Upper lobe of left lung (tissue), 6 donors: ENCODE measurements at places on chromosomes 6 and 20.
A peak's percentile ranks its signal among the peaks of the same experiment; 100 is the strongest.

- no peaks in the 10 kb centered on the region for H3K36me3 ChIP-seq
- H3K4me1 ChIP-seq, result no peaks in the 10 kb centered on the region
- DNase-seq, result no peak
Observed at GRCh38 chr6:168724033-168724432, 283.0 kb downstream of the SMOC2 start.

- no peaks in the 10 kb centered on the region for H3K4me1 ChIP-seq
- DNase-seq, result no peak
- H3K27ac ChIP-seq, result no peak overlapping the region
- no peaks in the 10 kb centered on the region for H3K27me3 ChIP-seq
- no peaks in the 10 kb centered on the region for H3K36me3 ChIP-seq
Observed at GRCh38 chr6:82038631-82039030, 208.9 kb downstream of the IBTK start.

- peak overlapping the region; percentile 60 for H3K27ac ChIP-seq
- peaks cover 8% of the 10 kb centered on the region for H3K4me1 ChIP-seq
- no peaks in the 10 kb centered on the region for H3K27me3 ChIP-seq
- peak overlapping the region; percentile 4 for H3K4me3 ChIP-seq
- no peaks in the 10 kb centered on the region for H3K36me3 ChIP-seq
- peak; percentile 57 for DNase-seq
Observed at GRCh38 chr6:79544939-79545450, 7.8 kb upstream of the LCA5 start.

- H3K4me1 ChIP-seq, result no peaks in the 10 kb centered on the region
- H3K27ac ChIP-seq, result no peak overlapping the region
- H3K4me3 ChIP-seq, result no peak overlapping the region
- H3K36me3 ChIP-seq, result no peaks in the 10 kb centered on the region
- H3K27me3 ChIP-seq, result no peaks in the 10 kb centered on the region
- DNase-seq, result no peak
Observed at GRCh38 chr6:87762116-87762515, 60.1 kb upstream of the AKIRIN2 start.

DNA sequence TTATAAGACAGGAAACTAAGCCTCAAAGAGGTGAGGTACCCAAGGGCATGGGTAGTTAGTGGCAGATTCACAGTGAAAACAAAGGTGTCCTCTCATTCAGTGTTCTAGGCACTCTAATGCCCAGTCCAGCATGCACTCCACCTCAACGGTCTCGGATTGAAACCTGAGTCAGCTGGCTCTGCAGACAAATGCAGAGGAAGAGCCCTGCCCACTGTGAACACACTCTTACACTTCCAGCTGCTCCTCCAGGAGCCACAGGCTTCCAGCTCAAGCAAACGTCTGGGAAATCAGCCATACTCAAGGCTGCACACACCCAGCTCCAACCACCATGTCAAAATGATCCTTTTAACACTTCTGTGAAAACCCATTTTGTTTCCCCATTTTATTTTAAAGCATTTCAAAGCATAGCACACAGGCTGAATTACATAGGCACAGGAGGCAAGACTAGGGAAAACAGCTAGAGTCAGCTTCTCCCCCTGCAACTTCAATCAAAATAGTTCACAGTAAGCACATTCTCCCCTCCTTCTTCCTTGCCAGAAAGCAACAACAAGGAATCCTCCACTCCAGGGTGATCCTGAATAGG is 3.0 kb upstream of the IL17A start:
- no peak overlapping the region for H3K4me3 ChIP-seq
- DNase-seq, result no peak
- H3K27me3 ChIP-seq, result no peaks in the 10 kb centered on the region
- no peak overlapping the region for H3K27ac ChIP-seq
- H3K36me3 ChIP-seq, result no peaks in the 10 kb centered on the region
- no peaks in the 10 kb centered on the region for H3K4me1 ChIP-seq

DNA sequence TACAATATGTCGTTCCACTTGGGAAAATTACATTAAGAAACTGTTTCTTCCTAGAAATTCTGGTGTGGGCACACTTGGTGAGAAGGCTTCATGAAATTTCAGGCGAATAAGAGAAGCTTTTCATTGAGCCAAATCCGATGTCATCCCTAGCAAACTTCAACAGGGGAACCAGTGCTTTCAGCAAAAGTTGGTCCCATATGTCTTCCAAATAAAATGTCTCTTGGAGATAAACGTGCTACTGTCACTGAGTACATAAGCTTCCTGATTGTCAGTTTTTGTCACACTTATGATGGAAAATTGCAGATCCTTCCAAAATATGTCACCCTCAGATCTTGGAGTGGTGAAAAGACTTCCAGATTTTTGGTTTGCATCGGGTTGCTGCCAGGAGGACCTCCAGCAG is 31.1 kb upstream of the SLC35A1 start:
- no peaks in the 10 kb centered on the region for H3K36me3 ChIP-seq
- H3K27me3 ChIP-seq, result no peaks in the 10 kb centered on the region
- DNase-seq, result no peak
- no peaks in the 10 kb centered on the region for H3K4me1 ChIP-seq
- no peak overlapping the region for H3K27ac ChIP-seq

DNA sequence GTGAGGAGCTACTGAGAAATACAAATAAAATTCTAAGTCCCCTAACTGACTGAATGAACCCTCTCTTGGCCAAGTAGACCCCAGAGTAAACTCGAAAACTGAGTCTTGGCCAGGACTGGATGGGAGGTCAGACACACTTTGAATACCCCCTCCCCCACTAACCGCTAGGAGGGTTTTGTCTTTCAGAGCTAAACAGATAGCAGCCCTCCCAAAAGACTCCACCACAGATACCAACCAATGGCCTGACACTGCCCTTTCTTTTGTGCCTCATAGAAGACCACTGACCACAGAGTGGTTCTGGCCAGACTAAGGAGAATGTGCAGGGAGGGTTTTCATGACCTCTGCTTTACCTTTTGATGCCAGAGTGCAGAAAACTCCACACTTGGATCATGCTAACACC is 42.1 kb downstream of the SPACA1 start:
- H3K27me3 ChIP-seq, result no peaks in the 10 kb centered on the region
- no peaks in the 10 kb centered on the region for H3K36me3 ChIP-seq
- H3K4me3 ChIP-seq, result no peak overlapping the region
- no peaks in the 10 kb centered on the region for H3K4me1 ChIP-seq

DNA sequence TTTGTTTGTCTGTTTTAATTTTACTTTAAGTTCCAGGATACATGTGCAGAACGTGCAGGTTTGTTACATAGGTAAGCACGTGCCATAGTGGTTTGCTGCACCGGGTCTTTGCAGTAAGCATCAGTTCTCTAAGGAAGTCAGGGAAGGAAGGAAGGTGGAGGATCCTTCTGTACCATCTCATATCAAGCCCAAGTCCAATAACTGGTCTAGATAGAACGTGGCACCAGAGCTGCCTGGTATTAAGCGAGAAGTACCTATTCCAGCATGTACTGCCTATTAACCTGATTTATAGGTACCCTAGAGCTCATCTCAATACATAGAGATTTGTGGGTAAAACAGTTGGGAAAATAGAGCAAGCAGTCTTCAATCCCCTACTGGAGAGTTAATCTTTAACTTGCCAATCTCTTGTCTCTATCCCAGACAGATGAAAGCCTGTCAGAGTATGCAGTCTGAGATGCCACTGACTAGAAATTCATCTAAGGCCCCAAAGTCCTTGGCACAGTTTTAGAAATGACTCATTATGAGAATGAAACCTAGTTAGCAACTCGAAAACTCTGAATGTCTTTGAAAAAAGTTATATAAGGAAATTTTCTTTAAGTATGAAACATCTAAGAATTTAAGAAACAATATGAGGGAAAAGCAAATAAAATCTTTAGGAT is 144.9 kb downstream of the TFAP2A start:
- H3K27ac ChIP-seq, result no peak overlapping the region
- H3K4me1 ChIP-seq, result no peaks in the 10 kb centered on the region
- DNase-seq, result no peak
- H3K36me3 ChIP-seq, result no peaks in the 10 kb centered on the region
- no peaks in the 10 kb centered on the region for H3K27me3 ChIP-seq
- H3K4me3 ChIP-seq, result no peak overlapping the region

- H3K27ac ChIP-seq, result no peak overlapping the region
- no peaks in the 10 kb centered on the region for H3K27me3 ChIP-seq
- no peaks in the 10 kb centered on the region for H3K36me3 ChIP-seq
- H3K4me1 ChIP-seq, result peaks cover 4% of the 10 kb centered on the region
Observed at GRCh38 chr6:90003069-90003795, 109.0 kb downstream of the GJA10 start.

- no peak for DNase-seq
- no peak overlapping the region for H3K4me3 ChIP-seq
- H3K36me3 ChIP-seq, result peaks cover 42% of the 10 kb centered on the region
- H3K27me3 ChIP-seq, result no peaks in the 10 kb centered on the region
- peak overlapping the region; percentile 18 for H3K27ac ChIP-seq
Observed at GRCh38 chr6:108574457-108575141, 13.9 kb downstream of the FOXO3 start.

DNA sequence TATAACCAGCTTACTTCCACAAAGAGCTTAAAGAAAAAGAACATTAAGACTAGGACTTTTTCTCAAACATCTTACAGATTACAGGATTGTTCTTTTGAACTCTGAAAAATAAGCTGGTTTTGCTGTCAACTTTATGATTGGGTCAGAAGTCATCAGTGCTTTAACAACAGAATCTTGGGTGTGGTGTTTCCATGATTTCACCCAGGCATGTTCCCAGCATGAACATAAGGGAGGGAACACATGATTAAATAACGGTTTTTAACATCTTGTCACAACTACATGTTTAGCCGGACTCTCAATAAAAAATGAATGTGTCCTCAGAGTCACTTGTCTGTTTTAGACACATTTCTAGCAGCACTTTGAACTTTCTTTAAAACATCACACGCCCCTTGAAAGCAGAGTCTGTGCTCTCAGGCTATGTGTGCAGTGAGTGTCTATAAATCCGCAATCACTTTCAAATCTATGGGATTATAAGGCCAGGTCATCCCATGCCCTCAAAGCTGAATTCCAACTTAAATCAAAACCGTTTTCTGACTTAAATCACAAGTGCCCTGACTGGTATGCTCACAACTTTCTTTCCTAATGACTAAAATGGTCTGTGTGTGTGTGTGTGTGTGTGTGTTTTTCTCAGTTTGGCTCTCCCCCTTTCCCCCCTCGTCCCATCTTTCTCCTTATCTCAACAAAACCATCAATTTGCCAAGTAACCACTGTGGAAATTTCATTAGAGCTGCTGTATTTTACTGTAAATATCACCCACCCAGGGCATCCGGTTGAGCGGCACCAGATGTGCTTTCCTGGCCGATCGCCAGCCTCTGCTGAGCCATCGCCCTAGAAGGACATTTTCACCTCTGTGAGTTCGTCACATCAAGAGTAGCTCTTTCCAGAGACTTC is 216.8 kb upstream of the DTNBP1 start:
- no peaks in the 10 kb centered on the region for H3K36me3 ChIP-seq
- no peaks in the 10 kb centered on the region for H3K27me3 ChIP-seq
- peaks cover 17% of the 10 kb centered on the region for H3K4me1 ChIP-seq
- peak; percentile 39 for DNase-seq

DNA sequence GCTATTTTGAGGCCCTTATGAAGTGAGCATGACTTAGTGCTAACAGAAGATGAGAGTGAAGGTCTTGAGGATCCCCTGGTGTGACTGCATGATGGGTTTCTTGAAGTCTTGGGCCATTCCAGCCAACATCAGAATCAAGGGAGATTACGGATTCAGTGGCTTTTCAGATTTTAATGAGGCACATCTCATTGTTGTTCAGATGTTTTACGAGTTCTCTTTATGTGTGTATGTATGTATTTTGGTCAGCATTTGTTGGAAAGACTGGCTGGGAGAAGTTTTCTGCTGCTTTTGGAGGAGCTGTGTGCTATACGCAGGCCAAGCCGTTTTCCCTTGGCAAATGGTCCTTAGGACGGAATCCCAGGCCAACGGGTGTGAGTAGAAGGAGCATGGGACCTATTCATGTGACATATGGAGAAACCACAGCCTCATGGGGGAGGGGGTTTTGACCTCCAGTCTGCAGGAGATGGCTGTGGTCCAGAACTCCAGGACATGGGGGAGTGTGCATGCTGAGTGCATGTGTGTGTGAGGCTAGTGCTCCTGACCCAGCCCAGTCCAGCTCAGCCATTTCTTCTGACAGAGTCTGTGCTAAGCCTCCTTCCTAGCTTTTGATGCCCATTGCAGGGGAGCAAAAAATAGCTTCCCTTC is 35.3 kb downstream of the CHMP4B start:
- peaks cover 11% of the 10 kb centered on the region for H3K36me3 ChIP-seq
- no peaks in the 10 kb centered on the region for H3K27me3 ChIP-seq
- no peak overlapping the region for H3K4me3 ChIP-seq
- no peak for DNase-seq
- peaks cover 61% of the 10 kb centered on the region for H3K4me1 ChIP-seq

DNA sequence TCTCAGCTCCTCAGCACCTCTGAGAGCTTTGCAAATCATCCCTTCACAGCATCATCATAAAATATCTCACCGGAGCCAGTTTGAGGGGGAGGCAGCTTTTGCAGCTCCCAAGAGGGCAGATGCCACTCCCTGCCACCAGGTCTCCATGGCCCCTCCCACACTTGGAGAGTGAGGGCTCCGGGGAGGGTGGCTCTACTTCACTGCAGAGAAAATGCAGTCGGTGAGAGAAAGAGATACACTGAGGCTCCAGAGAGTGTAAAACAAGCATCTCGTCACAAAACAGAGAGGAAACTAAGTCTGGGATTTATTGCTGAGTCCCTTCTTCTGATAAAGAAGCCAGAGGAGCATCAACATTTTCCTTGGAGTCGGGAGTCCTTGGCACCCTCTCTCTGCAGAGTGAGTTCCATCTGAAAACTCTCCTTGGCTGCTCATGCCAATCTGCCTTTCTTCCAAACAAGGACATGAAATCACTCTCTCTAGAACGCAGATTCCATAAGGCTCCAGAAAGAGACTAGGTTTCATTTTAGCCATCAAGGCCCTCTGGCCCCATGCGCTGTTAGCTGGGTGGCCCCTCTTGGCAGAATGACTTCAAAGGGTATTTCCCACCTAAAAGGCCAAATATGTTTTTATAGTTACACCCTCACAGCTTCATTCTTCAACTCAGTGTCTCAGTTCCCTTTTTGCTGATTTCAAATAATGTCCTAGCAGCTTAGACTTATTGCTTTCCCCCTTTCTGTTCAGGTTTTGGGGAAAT is 70.6 kb upstream of the F13A1 start:
- H3K4me1 ChIP-seq, result no peaks in the 10 kb centered on the region
- H3K27me3 ChIP-seq, result no peaks in the 10 kb centered on the region
- DNase-seq, result no peak

GRCh38 chr6:159461266-159461665 is 231.8 kb downstream of the SOD2 start:
- H3K27me3 ChIP-seq, result no peaks in the 10 kb centered on the region
- H3K27ac ChIP-seq, result no peak overlapping the region
- H3K36me3 ChIP-seq, result no peaks in the 10 kb centered on the region
- DNase-seq, result no peak

DNA sequence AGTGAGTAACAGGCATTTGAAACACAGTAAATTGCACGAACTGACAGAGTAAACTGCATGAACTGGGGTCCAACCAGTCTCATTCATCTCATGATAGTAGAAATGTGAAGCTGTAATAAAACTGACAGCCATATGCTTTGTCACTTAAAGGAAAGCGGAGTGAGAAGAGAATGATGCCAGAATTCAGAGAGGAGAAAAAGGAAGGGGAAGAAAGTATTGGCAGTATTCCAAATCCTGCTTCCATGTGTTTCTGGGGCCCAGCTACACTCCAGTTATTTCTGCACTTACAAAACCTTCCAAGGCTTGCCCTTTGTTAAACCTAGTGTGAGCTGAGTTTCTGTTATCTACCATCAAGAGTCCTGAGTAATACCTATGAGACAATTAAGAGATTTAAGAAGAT is 17.2 kb downstream of the SNX14 start:
- no peak overlapping the region for H3K4me3 ChIP-seq
- H3K27ac ChIP-seq, result no peak overlapping the region

- no peak overlapping the region for H3K4me3 ChIP-seq
- H3K4me1 ChIP-seq, result no peaks in the 10 kb centered on the region
- no peaks in the 10 kb centered on the region for H3K36me3 ChIP-seq
- H3K27ac ChIP-seq, result no peak overlapping the region
- H3K27me3 ChIP-seq, result no peaks in the 10 kb centered on the region
Observed at GRCh38 chr6:133179481-133179880, 61.7 kb upstream of the EYA4 start.
